Naive thymus-derived CD8-positive, alpha-beta T cell (primary cell): ENCODE measurements at places on chromosomes 4 and X. TPM values are rescaled to one million over a fixed set of nuclear protein-coding genes. Genes with fewer than 3 reads are reported as not detected.

The ARHGEF9 gene
- 30.6 TPM for total RNA-seq

The MCTS1 gene
- 26.6 TPM for total RNA-seq

The SHOX gene
- total RNA-seq, result not detected

The MAD2L1 gene
- 9.7 TPM for total RNA-seq

The CC2D2A gene
- total RNA-seq, result not detected

The CLDN34 gene
- total RNA-seq, result not detected

The TMSB15A gene
- not detected for total RNA-seq

The GC gene
- total RNA-seq, result not detected

The ZNF718 gene
- total RNA-seq, result 23.3 TPM

GRCh38 chrX:65035446-65035770 is 59.2 kb upstream of the ZC4H2 start:
- no peaks in the 10 kb centered on the region for H3K36me3 ChIP-seq
- no peak for DNase-seq
- H3K4me3 ChIP-seq, result peak overlapping the region; percentile 93
- no peaks in the 10 kb centered on the region for H3K27me3 ChIP-seq
- H3K4me1 ChIP-seq, result peaks cover 33% of the 10 kb centered on the region

GRCh38 chrX:4844376-4844775 is 1130.9 kb upstream of the PRKX start:
- H3K4me3 ChIP-seq, result no peak overlapping the region
- H3K36me3 ChIP-seq, result no peaks in the 10 kb centered on the region
- DNase-seq, result no peak
- H3K27me3 ChIP-seq, result no peaks in the 10 kb centered on the region
- H3K4me1 ChIP-seq, result no peaks in the 10 kb centered on the region
- H3K27ac ChIP-seq, result no peak overlapping the region

DNA sequence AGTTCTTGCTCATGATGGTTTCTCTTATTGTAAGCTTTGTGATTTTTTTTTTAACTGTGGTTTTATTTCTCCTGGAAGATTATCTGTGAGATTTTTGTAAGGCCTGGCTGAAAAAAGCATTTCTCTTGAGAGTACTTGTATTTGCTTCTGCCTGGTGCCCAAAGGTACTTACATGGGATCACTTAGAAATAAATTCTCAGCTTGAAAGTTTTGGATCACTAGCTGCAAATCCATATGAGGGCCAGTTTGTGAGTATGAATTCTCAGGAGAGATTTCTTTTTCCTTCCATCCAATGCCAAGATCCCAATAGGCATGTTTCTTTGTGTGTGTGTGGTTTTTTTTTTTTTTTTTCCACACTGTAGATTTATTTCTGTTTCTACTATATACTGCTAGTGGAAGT is 1884.7 kb upstream of the PCDH7 start:
- no peaks in the 10 kb centered on the region for H3K27me3 ChIP-seq
- no peak overlapping the region for H3K27ac ChIP-seq
- H3K4me1 ChIP-seq, result no peaks in the 10 kb centered on the region

- H3K36me3 ChIP-seq, result peaks cover 16% of the 10 kb centered on the region
- H3K27me3 ChIP-seq, result no peaks in the 10 kb centered on the region
- peak overlapping the region; percentile 89 for H3K4me3 ChIP-seq
- H3K27ac ChIP-seq, result peak overlapping the region; percentile 86
- no peak for DNase-seq
These were observed 695 bp upstream of the PIGA start for GRCh38 chrX:15336023-15336413.

- H3K4me1 ChIP-seq, result peaks cover 8% of the 10 kb centered on the region
- peak overlapping the region; percentile 95 for H3K27ac ChIP-seq
- H3K4me3 ChIP-seq, result peak overlapping the region; percentile 90
- no peaks in the 10 kb centered on the region for H3K27me3 ChIP-seq
- no peak for DNase-seq
These were observed 391 bp upstream of the IDUA start for GRCh38 chr4:986428-986878.

DNA sequence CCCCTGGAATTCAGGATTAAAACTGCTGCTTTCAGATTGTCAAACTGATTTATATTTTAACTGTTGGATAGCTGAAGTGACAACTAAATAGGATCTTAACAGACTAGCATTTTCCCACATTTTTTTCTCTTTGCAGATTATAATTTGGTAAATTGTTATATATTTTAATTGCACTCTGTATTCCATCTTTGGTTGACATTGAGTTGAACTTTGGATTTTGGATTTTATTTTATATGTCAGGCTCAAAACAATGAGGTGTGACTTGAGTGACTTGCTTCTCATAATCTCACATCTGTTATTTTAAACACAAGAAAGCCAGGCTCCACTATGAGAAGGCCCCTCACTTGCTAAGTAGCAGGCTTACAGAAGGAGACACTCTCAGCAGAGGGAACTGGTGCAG is 38.1 kb downstream of the NAA11 start:
- H3K36me3 ChIP-seq, result no peaks in the 10 kb centered on the region
- no peak overlapping the region for H3K27ac ChIP-seq
- H3K27me3 ChIP-seq, result no peaks in the 10 kb centered on the region

- H3K27ac ChIP-seq, result no peak overlapping the region
- H3K4me3 ChIP-seq, result no peak overlapping the region
- no peaks in the 10 kb centered on the region for H3K4me1 ChIP-seq
- DNase-seq, result no peak
- no peaks in the 10 kb centered on the region for H3K27me3 ChIP-seq
- peaks cover 8% of the 10 kb centered on the region for H3K36me3 ChIP-seq
These were observed 21.1 kb downstream of the TEC start for GRCh38 chr4:48248559-48248953.

DNA sequence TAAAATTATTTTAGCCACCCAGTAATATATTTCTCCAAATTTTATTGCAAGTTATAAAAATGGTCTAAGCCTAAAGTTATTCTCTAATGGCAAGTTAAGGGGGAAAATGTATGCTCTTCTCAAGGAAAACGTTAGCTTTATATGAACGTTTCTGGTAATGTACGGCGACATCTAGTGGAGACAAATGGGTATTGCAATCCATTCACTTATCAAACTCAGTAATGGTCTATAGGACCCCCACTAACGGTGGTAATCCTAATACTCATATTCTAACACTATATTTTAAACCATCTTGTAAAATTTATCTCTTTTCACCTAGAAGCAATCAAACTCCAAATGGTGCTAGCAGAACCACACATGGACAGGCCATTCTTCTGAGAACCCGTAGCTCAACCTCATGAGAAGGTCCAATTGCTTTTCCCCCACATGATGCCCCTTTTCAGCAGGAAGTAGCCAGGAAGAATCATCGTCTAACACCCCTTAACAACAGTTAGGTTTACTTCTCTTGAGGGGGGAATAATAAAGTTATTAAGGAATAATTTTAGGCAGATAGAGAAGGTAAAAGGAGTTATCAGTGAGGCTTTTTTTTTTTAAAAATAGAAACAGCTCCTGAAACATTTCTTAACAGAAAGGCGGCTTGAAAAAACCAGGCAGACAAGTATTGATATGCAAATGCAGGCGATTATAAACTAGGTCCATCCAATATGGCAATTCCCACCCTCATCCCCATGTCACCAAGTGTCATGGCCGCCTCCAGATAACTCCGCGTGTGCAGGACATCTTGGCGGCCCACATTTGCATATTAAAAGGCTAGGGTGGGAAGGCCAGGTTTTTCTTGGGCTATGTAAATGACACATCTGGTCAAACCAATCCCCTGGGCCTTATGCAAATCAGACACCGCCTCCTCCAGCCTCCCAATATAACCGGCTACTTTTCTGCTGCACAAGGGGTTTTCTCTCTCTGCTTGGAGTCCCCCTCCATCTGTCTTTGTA is 35.0 kb downstream of the NUDT11 start:
- H3K27me3 ChIP-seq, result no peaks in the 10 kb centered on the region
- H3K27ac ChIP-seq, result no peak overlapping the region
- no peak overlapping the region for H3K4me3 ChIP-seq
- no peak for DNase-seq
- H3K4me1 ChIP-seq, result no peaks in the 10 kb centered on the region
